OCI-LY7 (cell line): ENCODE measurements at places on chromosomes 6 and 20.

DNA sequence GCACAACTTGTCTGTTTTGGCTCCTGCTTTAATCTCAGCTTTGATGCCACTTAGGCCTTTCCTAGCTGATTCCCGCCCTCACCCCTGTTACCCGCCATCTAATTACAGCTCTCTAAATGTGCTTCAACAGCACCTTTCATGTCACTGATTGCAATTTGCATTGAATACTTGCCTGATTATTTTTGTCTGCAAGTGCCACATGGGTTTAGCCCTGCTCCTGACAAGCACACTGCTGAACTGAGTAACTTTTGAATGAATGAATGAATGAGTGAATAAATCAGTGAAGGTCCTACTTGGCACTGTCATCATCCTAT lies 591 bp upstream of the DCBLD1 start:
- no peak for DNase-seq

DNA sequence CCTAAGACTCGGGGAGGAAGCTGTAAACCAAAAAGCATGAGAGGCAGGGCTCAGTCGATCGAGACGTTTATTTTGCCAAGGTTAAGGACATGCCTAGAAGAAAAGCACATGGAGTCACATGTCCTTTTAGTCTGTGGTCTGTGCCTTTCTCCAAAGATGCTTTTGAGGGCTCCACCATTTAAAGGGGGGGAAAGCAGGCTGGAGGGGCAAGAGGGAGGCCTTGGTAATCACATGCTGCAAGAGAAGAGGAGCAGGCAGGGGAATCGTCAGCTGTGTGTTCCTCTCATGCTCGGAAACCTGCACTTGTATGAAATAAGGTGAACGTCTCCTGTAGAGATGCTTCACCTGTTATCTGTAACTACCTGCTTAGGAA lies 9.1 kb upstream of the YTHDF1 start:
- no peak for DNase-seq

DNA sequence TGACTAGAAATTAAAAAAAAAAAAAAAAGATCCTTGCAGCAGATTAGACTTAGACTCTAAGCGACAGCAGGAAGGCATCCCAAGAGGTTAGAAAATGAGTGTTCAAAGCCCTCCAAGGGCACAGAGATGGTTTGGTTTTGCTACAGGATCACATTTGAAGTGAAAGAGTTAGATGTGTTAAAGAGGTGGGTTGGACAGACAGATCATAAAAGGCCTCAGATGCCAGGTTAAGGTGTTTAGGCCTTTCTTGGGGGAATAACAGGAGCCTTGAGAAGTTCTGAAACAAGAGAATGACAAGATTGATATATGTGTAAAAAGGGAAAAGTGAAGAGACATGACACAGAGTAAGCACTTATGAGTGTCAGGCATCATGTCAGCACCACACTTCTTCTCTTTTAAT lies 107.5 kb downstream of the FYN start:
- DNase-seq = no peak

- no peak for DNase-seq
These were observed 109.7 kb upstream of the GMDS start for GRCh38 chr6:2355150-2355549.

GRCh38 chr20:48705240-48706115 lies 122.3 kb downstream of the PREX1 start:
- no peak for DNase-seq

GRCh38 chr6:41209547-41210320 lies 8.8 kb upstream of the TREML2 start:
- no peak for DNase-seq

DNA sequence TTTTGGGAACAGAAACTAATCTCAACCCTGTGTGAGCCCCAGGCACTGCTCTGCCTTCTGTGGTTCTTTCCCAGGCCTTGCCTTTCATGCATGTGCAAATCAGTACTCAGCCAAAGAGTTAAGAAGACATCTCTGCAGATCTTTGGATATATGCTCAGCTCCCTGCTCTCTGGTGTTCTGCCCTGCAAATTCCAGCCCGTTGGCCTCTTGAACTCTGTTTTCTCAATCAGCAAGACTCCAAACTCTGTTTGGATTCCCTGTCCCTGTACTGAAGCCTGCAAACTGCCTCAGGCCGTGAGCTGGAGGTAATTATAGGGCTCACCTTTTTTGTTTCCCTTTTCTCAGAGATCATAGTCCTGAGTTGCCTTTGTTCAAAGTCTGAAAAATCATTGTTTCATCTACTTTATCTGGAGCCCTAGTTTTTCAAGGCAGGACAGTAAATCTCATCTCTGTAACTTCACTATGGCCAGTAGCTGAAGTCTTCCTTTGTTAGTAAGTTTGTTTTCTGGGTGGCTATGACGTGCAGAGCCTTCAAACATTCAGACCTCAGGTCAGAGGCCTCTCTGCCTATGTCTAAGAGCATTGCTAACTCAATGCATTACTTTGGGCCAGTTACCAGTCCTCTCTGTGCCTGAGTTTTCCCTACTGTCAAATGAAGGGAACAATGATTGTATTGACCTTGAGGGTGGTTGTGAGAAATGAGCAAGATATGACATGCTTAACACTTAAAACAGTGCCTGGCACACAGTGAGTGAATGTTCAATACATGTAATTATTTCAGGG lies 15.9 kb upstream of the MDFI start:
- peak; percentile 14 for DNase-seq

DNA sequence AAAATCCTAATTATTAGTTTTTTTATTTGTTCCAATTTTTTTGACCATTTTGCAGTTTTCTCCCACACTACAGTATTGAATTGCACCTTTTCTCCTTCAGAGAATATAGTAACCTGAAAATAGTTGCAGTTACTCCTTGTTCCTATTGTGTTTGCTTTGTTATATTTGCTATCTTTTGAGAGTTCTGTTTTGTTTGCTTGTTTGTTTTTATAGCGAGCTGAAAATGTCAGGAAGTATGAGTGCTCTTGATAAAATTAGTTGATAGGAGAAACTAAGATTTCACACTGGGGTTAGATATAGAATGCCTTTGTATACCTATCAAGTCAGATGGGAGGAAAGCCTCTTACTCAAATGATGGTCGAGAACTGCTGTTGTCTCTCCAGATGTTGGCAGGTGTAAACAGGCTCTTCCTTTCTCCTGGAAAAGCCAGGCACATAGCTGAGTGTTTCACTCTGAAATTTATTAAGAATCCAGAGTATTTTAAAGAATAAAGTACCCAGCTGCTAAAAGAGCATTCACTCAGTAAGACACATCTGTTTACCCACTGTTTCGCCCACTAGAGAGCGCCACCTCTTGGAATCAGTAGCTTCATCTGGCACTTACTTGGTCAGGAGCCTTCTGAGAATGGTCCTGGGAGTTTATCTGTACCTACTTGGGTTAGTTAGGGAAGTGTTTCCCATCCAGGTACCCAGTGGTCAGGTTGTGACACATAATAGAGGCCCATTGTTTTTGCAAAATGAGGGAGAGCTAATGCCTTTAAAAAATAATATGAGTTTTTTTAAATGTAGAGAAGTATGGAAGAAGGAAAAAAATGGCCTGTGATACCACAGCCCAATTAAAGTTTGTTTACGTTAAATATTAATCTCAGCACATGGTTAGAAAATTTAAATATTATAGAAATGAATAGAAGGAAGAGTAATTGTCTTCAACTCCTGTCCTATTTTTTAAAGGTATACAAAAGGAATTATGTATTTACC lies 11.2 kb downstream of the NT5DC1 start:
- DNase-seq = peak; percentile 47
